Stimulated activated CD8-positive, alpha-beta memory T cell treated with anti-CD3 and anti-CD28 coated beads, Interleukin-15, amount 100 ng/mL, for 24 hours (primary cell): ENCODE measurements at places on chromosomes 2 and 18.

DNA sequence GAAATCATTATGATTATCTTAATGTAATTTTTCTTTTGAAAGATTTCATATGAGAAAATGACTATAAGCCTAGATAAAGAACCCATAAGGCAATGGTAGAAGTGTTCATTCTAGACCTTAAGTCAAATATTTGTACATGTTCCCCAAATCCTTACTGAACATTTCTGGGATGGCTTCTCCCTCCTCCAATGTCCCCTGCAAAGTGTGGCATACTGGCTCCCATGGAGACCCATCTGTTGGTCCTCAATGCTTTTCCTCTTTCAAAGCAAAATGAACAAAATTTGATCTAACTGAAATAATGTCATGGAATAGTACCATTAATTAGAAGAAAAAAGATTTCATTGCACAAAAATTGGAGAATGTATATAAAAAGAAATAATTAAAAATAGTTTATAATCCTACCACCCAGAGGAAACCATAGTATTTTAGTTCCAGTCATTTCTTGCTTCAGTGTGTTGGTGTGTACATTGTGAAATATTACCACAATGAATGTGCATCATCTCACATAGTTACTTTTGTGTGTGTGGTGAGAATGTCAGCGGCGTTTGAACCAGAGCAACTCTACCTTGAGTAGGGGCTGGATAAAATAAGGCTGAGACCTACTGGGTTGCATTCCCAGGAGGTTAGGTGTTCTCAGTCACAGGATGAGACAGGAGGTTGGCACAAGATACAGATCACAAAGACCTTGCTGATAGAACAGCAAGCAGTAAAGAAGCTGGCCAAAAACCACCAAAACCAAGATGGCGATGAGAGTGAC is 181.3 kb downstream of the UXS1 start:
- DNase-seq: no peak

- no peak for DNase-seq
These were observed 571.1 kb downstream of the CPS1 start for GRCh38 chr2:211127501-211127900.

- DNase-seq: no peak
These were observed 192.5 kb upstream of the RGPD4 start for GRCh38 chr2:107634172-107634571.

DNA sequence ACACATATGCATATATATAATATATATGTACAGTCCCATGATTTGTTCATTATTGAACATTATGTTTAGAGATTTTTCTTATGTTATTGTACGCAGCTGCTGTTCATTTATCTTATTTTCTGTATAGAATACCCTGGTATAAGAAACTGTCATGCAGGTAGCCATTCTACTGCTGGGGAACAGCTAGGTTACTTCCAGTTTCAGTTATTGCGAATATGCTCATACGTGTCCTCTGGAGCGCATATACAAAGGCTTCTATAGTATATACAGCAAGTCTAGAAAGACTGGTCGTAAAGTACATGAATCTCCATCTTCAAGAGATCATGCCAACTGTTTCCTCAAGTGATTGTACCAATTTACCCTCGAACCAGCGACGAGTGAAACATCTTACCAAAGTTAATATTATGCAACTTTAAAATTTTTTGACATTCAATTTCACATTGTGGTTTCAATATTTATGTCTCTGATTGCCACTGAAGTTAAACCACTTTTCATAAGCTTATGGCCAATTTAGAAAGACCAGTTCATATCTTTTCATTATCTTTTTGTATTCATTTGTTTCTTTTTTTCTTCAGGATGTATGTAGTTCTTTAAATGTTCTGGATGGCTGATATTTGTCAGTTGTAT is 53.5 kb downstream of the RDH14 start:
- no peak for DNase-seq

GRCh38 chr2:135925571-135925970 is 49.3 kb upstream of the MCM6 start:
- no peak for DNase-seq

DNA sequence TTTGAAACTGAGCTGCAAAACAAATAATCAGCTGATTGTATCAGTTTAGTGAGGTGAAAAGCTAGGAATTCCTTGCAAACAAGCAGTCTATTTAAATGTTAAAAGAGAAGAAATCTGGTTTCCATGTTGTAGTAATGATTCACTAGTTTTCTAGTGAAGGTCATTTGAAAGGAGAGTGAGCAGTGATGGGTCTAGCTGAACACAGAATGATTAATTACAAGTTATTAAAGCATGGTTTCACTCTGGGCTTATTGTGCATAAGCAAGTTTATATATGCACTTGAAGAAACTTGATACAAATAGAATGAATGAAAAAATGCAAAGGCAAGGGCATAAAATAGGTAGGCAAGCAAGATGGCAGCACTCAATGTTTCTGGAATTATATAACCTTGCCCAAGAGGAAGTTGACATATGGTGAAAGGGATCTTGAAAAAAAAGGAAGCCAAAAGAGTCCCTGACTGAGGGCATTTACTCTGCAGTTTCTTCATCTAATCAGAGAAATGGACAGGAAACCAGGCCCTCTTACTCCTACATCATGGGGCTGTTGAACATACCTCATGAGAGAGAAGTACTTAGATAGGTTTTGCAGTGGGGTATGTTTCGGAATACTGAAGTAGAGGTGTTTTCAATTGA is 53.2 kb downstream of the PLCL1 start:
- DNase-seq: no peak

GRCh38 chr18:49678440-49678839 is 116.6 kb downstream of the LIPG start:
- no peak for DNase-seq

GRCh38 chr2:95366514-95366913 is 36.0 kb upstream of the FAHD2A start:
- no peak for DNase-seq

DNA sequence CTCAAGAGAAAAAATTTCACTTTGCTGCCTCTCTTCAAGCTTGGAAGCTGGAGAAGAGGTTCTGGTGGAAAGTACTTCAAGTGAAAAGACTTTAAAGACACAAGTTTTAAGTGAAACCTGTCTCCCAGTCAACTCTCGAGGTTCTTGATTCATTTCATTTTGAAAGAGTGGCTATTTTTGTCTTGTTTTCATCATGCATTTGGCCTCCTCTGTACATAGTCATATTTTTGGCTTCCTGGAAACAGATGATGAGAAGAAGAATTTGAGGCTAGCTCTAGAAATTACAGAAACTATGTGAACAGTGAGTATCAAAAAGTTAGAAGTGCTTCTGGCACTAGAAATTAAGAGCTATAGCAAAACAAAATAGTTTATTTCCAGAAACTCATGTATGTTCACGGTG is 124.8 kb downstream of the DTNA start:
- no peak for DNase-seq

DNA sequence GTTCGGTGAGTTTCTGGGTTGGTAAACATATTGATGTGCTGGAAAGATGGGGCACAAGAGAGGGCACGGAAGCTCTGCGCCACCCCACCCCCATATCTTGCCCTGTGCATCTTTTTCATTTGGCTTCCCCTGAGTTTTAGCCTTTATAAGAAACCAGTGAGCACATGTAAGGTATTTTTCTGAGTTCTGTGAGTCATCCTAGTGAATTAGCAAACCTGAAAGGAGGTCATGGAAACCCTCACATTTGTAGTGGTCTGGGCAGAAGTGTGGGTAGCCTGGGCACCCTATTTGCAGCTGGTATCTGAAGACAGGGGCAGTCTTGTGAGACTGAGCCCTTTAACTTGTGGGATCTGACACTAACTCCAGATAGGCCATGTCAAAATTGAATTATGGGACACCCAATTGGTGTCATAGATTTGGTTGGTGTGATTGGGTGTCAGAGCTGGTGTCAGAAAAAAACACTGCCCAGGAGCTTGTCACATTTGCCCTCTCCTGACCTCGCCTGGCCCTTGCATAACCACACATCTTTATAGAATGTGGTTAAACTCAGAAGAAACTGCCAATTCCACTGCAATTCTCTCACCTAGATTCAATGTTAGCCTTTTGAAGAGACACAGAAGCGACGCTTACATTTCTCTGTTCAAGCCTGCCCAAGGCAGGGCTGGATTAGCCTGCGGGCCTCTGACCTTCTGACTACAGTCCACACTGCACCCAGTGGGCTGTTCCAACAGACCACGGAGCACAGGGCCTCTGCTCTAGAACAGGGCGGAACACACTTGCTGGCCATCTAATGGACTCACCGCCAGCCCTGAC is 12.0 kb upstream of the GALM start:
- DNase-seq: no peak

DNA sequence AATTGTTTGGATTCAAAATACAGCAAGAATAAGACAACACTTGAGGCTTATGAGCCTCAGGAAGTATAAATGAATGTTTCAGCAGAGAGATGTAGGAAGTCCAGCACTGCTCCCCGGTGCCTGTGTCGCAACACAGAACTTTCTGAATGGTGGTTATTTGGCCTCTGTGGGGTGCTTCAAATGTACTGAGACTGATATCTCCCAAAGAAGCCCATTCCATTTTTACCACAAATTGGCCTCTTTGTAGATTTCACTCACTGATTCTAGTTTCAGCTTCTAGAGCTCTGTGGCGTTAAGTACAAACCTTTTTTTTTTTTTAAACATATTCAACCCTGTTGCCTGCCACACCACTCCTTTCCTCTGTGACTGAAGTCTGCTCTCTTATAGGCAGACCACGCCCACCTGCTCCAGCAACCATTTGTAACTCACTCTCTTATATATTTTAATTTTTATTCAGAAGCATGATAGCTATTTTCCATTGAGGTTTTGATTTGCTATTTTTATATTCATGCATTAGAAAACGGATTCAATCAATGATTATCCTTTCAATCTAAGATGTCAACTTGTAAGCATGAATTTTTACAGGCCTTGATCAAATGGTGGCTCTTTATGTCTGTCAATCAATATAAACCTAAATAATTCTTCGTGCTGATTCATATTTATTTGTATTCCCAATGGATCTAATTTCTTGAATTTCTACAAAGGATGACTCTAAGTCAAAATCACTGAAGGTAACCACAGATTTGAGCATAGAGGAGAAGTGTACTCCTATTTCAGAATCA is 277.1 kb upstream of the CCDC68 start:
- DNase-seq: no peak

DNA sequence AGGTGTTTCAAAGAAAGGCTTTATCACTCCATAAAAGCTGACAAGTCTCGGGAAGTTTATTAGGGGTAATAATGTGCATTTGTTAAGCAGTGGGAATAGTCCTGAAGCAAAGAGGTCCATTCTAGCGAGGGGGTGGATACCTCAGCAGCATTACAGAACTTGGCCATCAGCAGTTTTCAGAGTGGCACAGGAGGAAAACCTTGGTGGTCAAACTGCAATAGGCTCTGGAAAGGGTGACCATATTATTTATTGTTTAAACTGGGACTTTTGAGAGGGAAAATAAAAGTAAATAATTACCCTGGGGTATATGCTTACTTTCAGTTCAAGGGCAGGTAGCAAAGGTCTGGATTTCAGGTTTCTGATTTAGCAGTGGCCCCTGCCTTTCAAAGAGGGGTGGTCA is 115.5 kb upstream of the KLHL14 start:
- DNase-seq: no peak

- DNase-seq: no peak
These were observed 176.1 kb downstream of the ZNF521 start for GRCh38 chr18:25175558-25176517.

- DNase-seq: no peak
These were observed 8.1 kb downstream of the SMAD7 start for GRCh38 chr18:48942554-48943261.

GRCh38 chr2:142710336-142710735 is 167.1 kb upstream of the KYNU start:
- DNase-seq: no peak

- no peak for DNase-seq
These were observed 28.9 kb upstream of the IER3IP1 start for GRCh38 chr18:47204908-47205522.

GRCh38 chr2:2296400-2296799 is 34.7 kb downstream of the MYT1L start:
- no peak for DNase-seq

- DNase-seq: no peak
These were observed 187.6 kb downstream of the MYCN start for GRCh38 chr2:16127958-16128357.

DNA sequence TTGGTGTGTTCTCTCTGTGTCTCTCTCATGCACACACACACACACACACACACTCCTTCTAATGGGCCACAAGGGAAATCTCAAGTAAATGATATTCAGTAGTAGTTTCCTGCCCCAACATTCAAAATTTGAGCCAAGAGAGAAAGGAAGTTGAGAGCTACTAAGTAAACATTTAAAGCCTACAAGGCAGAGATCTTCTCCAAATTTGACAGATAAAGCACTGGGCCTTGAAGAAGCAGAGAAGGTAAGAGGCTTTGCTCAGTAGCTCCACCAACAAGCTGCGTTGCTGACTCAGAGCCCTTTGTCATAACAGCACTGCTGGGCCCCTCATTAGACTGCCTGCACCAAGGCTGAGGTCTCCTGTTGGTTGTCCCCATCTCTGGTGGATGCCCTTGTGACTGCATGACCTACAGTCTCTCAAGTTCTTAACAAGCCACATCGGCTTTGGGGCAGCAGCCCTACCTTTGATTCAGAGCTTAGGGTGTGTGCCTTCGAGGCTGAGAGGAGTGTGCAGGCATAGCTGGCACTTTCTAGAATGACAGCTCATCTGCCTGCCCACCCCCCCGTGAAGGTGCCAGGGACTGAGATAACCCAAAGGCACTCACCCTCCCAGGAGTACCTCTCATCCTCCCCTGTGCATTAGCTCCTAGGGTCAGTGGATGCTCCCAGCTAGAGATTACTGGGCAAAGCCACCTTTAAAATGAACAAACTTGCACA is 32.3 kb upstream of the NEB start:
- no peak for DNase-seq

DNA sequence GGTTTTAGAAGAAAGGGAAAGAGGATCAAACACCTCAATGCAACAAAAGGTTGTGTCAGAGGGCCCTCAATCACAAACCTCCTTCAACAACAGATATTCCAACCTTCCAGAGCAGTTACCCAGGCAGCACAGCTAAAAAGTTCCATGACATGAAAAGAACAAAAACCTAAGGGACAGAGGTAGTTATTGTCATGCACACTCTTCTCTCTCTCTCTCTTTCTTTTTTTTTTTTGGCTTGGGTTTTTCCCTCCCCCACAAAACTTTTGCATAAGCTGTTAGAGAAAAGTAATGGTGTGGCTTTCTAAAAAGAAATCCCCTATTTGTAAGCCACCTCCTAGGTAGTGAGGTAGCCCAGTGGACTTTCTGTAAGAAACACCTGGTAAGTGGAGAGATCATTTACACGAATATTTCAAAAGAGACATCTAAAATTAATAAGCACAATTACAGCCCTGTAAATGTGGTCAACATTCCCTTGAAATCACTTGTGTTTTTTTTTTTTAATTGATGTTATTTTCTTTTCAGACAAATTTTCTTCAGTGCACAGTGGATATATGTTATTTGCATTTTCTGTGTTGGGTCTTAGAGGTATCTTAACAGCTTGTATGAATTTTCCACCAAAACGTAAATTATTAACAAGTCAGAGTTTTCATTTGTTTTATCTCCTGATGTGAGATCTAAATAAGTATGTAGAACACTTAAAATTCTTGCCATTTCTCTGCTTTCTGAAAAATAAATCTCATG is 48.4 kb downstream of the ZEB2 start:
- DNase-seq: no peak

DNA sequence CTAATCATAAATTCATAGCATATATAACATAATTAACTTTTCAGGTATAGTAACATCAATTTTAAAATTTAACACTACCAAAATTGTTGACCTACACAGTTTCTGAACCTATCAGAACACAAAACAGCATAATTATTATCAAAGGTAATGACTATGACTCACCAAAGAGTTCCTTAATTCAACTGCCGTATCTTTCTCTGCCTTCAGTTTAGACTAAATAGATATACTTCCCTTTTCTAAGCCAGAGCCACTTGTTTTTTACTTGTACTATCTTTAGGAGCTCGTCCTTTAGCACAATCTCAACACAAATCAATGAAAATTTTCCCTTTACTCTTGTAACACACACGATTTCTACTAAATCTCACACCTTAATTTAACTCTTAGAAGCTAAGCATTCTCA is 54.4 kb downstream of the CCDC88A start:
- DNase-seq: no peak
